Vagina (tissue), 2 donors: ENCODE measurements at places on chromosomes 6 and 20. TPM values are rescaled to one million over a fixed set of nuclear protein-coding genes. Genes with fewer than 3 reads are reported as not detected.

- no peak overlapping the region for H3K4me3 ChIP-seq
- no peaks in the 10 kb centered on the region for H3K27me3 ChIP-seq
- no peaks in the 10 kb centered on the region for H3K36me3 ChIP-seq
- no peak overlapping the region for H3K27ac ChIP-seq
- H3K4me1 ChIP-seq = no peaks in the 10 kb centered on the region
Measured at GRCh38 chr20:1621316-1621715, 1.5 kb upstream of the SIRPB1 start.

- no peaks in the 10 kb centered on the region for H3K27me3 ChIP-seq
- no peaks in the 10 kb centered on the region for H3K36me3 ChIP-seq
- H3K4me1 ChIP-seq = no peaks in the 10 kb centered on the region
- no peak overlapping the region for H3K4me3 ChIP-seq
- H3K27ac ChIP-seq = no peak overlapping the region
- no peak for DNase-seq
Measured at GRCh38 chr20:52482044-52482443, 290.5 kb upstream of the ZFP64 start.

DNA sequence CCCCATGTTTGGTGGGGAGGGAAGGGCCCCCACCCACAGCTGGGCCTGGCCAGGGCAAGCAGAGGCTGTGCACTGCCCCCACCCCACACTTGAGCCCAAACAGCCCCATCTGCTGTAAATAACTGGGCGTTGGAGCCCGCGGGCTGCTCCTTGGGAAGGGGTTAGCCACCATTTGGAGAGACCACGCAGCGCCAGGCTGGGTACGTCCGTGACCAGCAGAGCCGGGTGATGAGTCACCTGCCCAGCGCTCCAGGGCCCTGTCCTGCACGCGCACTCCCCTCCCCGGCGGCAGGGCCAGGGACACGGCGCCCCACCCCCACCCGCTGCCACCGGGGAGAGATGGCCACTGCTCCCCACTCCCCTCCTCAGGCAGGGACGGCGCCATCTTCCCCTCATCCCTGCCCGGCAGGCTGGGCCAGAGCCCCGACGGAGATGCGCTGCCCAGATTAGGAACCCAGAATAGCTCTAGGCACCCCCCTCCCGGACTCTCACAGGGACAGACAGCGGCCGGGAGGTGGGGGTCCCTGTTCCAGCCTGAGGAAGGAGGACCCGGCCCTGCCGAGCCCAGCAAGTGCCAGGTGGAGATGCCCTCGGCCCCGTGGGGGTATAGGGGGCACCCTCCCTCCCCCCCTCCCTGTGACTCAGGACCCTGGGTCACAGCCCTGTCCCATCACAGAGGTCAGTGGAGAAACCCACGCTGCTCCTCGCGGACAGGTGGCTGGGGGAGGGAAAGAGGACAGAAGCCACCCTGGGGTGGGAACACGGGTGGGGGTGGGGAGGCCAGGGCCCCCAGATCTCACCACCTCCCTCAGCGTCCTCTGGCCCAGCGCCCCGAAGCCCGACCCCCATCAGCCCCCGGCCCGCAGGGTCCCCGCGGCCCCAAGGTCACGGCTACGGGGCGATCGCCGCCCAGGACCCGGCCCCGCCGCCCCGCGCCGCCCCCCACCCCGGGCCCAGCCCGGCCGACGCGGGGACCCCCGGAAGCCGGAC lies 642 bp downstream of the EEF1A2 start:
- no peak overlapping the region for H3K27ac ChIP-seq
- H3K36me3 ChIP-seq = no peaks in the 10 kb centered on the region
- H3K4me1 ChIP-seq = peaks cover 23% of the 10 kb centered on the region
- no peak for DNase-seq
- H3K27me3 ChIP-seq = peaks cover 20% of the 10 kb centered on the region

GRCh38 chr6:9064156-9064555 lies 628.8 kb upstream of the SLC35B3 start:
- no peak for DNase-seq
- H3K36me3 ChIP-seq = no peaks in the 10 kb centered on the region
- H3K4me1 ChIP-seq = no peaks in the 10 kb centered on the region
- H3K27ac ChIP-seq = no peak overlapping the region
- H3K27me3 ChIP-seq = no peaks in the 10 kb centered on the region

LAMA2 gene
- 91.1 TPM for total RNA-seq

GRCh38 chr6:118788702-118789101 lies 105.2 kb upstream of the ASF1A start:
- H3K4me1 ChIP-seq = peaks cover 11% of the 10 kb centered on the region
- H3K36me3 ChIP-seq = no peaks in the 10 kb centered on the region
- H3K27ac ChIP-seq = no peak overlapping the region
- H3K27me3 ChIP-seq = no peaks in the 10 kb centered on the region
- DNase-seq = no peak

DNA sequence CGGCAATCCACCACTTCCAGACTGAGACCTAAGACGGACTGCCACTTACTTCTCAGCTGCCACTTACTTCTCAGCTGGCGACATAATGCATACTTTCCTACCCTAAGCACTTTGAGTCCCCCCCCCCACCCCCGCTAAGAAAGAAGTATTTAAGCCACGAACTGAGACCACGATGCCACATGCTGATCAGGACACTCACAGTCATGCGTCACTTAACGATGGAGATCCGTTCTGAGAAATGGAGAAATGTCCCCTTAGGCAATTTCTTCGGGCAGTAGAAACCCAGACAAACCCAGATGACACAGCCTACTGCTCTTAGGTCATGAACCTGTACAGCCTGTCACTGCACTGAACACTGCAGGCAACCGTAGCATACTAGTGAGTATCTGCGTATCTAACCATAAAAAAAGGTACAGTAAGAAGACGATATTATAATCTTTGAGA lies 690 bp downstream of the IFNGR1 start:
- H3K27ac ChIP-seq = peak overlapping the region; percentile 100
- no peaks in the 10 kb centered on the region for H3K36me3 ChIP-seq
- no peaks in the 10 kb centered on the region for H3K27me3 ChIP-seq
- H3K4me3 ChIP-seq = peak overlapping the region; percentile 83
- no peak for DNase-seq
- peaks cover 82% of the 10 kb centered on the region for H3K4me1 ChIP-seq

GRCh38 chr6:1667012-1667804 lies 57.5 kb downstream of the FOXC1 start:
- H3K36me3 ChIP-seq = no peaks in the 10 kb centered on the region
- H3K27ac ChIP-seq = no peak overlapping the region
- peaks cover 4% of the 10 kb centered on the region for H3K4me1 ChIP-seq
